Naive B cell (primary cell): ENCODE measurements at places on chromosomes 13 and 19.

GRCh38 chr13:34343413-34343940 lies 525.5 kb downstream of the RFC3 start:
- no peak for DNase-seq

DNA sequence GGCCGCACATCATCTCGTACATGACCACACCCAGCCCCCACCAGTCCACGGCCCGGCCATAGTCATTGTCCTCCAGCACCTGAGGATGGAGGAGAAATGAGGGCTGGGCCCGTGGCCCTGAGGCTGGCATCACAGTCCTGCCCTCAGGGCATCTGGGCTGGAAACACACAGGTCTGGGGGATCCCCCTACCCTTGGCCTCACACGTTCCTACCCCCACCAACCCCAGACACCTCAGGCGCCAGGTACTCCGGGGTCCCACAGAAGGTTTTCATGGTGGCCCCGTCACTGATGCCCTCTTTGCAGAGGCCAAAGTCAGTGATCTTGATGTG lies 9.5 kb upstream of the CCNP start:
- DNase-seq: no peak

DNA sequence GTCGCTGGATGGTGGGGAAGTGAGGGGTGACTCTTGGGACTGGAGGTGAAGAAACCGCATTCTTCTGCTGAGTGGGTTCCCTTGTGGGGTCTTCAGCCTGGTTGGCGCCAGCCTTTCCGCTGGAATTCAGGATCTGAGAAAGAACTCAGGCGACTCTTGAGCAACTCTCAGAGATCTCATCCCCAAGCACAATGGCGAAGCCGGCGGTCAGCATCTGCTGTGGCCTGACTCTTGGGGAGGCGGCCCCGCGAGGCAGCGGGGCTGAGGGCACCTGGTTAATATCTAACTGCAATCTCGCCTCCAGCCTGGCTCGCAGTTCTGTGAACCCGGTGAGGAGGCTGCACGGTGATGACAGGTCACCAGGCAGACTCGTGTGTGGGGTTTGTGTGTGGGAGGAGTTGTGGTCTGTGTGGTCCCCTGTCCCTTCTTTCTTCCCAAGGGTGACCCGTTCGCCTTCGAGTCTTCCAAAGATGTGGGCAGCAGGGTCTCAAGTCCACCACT lies 883 bp downstream of the ZNF441 start:
- peak; percentile 6 for DNase-seq

DNA sequence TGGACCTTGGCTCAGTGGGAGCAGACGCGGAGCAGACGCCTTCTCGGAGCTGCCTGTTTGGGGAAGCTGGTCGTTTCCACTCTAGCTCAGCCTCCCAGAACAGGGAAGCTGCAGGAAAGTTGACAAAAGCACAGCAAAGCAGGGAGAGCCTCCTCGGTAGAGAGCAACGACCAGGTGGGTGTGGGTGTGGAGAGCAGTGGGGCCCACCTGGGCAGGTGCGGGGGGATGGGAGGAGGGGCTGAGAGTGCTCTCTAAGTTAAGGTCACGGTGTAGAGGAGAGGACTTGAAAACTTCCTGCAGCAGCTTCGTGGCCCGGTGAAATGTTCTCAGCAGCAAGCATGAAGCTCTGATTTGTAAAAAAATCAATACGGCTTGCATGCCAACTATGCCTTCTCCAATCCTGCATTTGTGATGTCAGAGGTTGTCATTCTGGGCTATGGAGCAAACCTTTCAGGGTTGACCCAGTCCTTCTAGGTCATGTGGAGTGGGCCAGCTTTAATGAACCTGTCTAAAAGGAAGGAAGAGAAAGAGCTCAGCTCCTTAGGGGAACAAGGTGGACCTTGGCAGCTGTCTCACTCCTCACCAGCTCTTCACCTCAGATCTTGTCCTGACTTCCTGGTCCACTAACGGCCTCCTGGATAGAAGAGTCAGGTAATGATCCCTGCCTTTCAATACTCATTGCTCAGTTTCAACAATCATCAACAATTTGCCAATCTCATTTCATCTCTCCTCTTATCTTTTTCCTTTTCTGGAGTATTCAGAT lies 85.8 kb upstream of the UBL3 start:
- no peak for DNase-seq

DNA sequence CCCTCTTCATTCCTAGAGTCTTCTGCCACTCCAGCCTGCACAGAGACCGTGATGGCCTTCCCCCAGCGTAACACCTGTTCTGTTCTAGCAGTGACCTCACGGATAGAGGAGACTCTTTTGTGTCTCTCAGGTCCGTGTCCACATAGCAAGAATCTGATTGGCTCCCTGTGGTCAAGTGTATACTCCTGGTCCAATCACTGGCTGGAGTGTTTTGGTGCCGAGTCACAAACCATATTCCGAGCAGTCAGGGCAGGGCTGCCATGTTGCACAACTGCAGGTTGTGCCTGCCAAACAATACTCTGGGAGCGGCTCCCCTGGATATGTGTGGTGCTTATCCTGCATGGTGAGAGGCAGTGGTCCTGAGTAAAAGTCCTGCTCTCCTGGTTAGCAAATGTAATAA lies 402.4 kb downstream of the KCNRG start:
- DNase-seq: no peak

DNA sequence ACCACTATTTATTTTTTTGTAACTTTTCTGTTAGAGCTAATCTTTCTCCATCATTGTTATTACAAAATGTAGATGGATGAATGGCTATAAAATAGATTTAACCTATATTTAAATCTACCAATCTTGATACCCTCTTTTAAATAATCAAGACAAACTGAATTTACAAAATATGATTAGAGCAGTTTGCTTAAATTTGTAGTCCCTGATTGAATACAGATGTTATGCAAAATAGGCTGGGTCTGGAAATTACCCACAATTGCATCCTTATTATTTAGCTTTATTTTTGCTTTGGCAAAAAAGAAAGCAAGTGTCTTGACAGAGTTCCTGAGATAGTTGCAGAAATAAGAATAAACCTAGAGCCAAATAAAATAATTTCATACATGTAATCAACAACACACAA lies 352.8 kb downstream of the KLF12 start:
- DNase-seq: no peak

- no peak for DNase-seq
Observed at GRCh38 chr13:30923418-30923817, 9.0 kb upstream of the TEX26 start.

DNA sequence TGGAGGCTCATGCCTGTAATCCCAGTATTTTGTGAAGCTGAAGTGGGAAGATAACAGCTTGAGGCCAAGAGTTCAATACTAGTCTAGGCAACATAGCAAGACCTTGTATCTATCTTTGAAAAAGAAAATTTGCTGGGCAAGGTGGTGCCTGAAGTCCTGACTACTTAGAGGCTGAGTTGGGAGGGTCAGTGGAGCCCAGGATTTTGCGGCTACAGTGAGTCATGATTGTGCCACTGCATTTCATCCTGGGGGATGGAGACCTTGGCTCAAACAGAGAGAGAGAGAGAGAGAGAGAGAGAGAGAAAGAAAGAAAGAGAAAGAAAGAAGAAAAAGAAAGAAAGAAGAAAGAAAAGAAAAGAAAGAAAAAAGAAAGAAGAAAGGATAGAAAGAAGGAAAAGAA lies 1872.3 kb upstream of the PCDH20 start:
- DNase-seq: no peak

- DNase-seq: no peak
Observed at GRCh38 chr19:41433171-41433570, 6.0 kb upstream of the B3GNT8 start.

GRCh38 chr13:41985788-41986508 lies 25.0 kb upstream of the VWA8 start:
- no peak for DNase-seq

- no peak for DNase-seq
Observed at GRCh38 chr13:106561551-106562170, 6.3 kb downstream of the ARGLU1 start.

DNA sequence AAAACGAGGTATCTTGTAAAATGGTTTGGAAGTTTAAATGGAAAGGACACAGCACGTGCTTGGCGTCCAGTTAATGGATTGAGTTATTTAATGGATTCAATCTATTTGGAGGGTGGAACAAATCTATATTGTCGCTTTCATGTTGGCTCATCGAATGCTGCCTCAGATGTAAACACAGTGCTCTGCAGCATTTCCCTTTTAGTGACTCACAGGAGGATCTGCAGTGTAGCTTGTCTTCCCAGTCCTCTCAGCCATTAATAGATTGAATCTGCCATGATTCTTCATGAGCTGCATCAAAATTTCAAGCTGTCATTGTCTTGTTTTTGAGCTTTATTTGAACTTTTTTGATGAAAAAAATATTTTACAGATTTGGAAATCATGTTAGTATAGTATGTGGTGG lies 44.7 kb downstream of the DHRS12 start:
- DNase-seq: no peak

- DNase-seq: no peak
Observed at GRCh38 chr13:64709079-64709478, 2521.1 kb downstream of the PCDH9 start.

GRCh38 chr19:1509602-1510441 lies 3.0 kb downstream of the ADAMTSL5 start:
- DNase-seq: no peak

- no peak for DNase-seq
Observed at GRCh38 chr13:46296115-46296822, 84.5 kb downstream of the LRRC63 start.

GRCh38 chr13:74132776-74133656 lies 1.2 kb downstream of the KLF12 start:
- DNase-seq: peak; percentile 22

DNA sequence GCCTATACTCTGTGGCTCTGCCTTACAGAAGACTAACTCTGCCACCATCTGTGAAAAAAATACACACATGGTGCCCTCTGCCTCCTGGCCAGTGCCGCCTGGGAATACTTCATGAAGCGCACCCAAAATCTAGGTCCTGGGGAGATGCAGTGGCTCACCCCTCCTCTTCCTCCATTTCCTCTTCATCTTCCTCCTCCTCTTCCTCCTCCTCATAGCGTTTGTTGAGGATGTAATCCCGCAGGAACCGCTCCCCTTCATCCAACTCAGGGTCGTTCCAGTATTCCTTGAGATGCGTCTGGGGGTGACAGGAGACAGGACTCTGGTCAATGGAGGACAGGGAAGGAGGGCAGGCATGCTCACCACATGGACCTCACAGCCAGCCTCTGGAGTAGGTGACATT lies 5.7 kb downstream of the KRI1 start:
- no peak for DNase-seq

DNA sequence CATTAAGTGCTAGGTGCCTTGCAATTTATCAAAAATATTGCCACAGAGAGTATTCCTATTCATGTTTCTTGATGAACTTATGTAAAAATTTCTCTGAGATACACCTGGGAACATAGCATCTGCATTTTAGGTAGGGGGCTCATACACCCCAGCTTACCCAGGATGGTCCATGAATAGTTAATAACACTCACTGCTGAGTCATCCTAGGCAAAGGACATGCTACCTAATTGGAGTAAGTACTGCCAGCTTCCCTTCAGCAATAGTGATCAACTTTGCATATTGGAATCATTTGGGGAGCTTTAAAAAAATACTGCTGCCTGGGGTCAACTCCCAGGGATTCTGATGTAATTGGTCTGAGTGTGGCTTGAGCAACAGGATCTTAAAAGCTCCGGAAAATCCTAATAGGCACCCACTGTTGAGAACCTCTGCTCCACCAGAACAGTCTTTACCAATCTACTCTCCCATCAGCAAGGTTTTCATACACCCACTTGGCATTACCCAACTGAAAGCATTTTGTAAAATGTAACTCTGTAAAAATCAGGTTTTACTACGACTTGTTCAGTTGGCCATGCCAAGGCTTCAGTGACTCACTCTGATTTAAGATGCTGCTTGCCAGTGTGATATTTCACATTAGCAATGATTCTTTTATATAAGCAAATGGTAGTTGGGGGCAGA lies 67.2 kb upstream of the FNDC3A start:
- DNase-seq: no peak

DNA sequence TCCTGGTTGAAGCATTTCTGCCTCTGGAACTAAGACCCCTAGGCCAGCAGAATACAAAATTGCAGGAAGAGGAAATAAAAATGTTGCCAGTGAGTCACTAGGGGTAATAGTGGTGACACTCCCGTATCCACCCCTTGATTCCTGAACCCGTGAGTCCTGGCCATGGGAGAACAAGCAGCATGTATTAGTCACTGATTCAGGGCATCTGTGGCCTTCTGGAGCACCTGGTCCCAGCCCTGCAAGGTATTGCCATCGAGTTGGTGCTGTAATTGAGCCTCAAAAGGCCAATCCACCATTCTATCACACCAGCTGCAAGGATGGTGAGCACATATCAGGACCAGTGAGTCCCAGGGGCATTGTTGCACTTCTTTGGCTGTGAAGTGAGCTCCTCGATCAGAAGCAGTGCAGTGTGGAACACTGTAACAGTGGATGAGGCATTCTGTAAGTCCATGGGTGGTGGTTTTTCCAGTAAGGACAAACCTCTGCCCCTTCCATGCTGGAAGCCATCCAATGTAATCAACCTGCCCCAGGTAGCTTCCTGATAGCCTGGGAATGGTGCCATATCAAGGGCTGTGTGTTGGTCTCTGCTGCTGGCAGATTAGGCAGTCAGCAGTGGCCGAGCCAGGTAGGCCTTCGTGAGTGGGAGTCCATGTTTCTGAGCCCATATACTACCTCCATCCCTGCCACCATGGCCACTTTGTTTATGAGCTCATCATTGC lies 39.6 kb downstream of the C1QTNF9 start:
- no peak for DNase-seq

DNA sequence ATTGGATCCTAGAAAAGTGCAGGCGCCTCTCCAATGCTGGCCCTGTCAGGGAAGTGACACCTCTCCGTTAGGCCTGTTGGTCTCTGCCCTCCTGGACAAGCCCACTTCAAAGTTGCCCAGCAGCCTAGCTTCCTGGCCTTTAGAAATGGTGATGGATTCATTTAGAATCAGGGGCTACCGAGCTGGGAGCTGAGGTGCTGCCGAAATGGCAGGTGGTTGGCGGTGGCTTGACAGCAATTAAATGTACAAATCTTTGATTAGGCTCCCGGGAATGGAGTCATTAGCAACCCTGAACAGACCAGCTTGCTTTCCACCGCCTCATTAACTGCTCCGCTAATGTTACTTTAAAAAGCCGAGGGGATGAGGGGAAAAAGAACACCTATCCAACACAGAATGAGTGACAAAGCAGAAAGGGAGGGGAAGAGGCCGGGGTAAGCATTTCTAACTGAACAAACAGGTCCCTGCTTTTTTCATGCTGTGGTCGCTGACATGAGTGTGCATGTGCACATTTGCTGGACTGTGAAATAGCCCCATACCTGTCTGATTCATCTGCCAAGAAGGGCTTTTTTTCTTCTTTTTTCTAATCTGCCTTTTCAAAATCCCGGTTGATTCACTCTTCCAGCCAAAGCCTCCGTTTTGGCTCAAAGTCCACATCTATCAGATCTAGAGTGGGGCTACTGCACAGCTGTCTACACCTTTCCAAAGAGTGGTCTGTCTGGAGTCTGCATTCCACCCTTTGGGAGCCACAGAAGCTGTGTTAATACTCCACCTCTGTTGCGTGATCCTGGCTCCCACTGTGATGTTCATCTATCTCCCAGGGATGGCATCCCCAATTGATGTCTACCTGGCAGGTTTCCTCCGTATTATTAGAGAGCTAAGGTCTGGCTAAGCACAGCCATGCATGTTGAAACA lies 431.9 kb downstream of the COG6 start:
- DNase-seq: no peak

- no peak for DNase-seq
Observed at GRCh38 chr13:80903911-80904310, 563.0 kb upstream of the SPRY2 start.
